M059J (cell line): ENCODE measurements at places on chromosomes 5 and 9. TPM values are rescaled to one million over a fixed set of nuclear protein-coding genes. Genes with fewer than 3 reads are reported as not detected.
A peak's percentile ranks its signal among the peaks of the same experiment; 100 is the strongest.

DNA sequence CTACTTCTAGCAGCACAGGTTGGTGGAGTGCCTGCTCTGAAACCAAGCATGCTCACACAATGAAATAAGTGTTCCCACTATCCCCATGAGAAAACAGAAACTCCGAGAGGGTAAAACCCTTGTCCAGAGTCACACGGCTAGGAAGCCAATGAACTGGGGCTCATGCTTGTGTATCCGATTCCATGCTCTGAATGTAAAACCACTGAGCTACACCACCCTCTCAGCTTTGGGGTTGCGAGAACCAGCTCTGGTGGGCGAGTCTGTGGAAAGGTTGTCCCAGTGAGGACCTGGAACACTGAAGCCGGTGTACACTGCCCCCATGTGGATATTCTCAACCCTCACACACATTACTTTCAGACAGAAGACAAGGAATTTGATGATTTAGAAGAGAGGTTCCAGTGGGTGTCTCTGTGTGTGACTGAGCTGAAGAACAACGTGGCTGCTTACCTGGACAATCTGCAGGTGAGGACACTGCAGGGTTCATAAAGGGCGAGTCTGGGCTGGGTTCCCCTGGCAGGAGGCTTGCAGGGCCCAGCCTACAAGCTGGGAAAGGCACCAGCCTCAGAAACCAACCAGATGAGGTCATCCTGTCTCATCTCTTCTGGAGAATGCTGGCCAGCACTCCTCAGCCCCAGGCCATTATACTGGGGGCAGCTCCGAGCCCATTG is 37.4 kb downstream of the ARHGEF37 start:
- peak; percentile 81 for DNase-seq

GRCh38 chr5:2239201-2239910 is 356.6 kb upstream of the IRX4 start:
- DNase-seq, result no peak

Gene IFNK
- not detected in 2 replicates for total RNA-seq

Gene SPINK6
- not detected in 2 replicates for total RNA-seq

DNA sequence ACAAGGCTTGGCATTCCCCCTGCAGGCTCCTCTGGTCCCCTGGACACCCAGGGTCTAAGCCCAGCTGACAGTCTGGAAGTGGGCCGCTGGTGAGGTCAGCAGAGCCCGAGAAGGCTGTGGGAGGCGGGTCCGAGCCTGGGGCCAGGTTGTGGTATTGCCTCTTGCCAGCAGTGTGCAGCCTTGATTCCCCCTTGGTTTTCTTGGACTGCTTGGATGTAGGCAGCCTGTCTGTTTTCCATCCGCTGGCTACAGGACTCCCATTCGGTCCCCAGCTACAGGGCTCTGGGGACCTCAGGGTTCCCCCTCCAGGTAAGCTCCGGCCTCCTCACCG is 1.6 kb downstream of the AIF1L start:
- no peak for DNase-seq

DNA sequence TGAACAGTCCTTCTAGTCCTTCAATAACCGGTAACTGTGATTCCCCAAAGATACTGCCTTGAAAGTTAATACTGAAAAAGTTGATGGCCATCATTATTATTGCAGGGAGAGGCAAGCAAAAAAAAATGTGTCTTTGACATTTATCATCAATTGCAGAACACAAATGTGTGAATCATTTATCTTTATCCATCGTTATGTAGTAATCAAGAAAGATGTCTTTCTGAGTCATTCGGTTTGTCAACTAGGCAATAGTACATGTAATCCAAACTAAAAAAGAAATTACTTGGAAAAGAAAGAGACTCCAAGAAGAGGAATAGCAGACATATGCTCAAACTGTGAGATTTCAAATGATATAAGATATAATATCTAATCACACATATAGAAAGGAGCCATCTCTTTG is 473.0 kb downstream of the CETN3 start:
- no peak for DNase-seq

Gene CCL21
- total RNA-seq, result not detected in 2 replicates

DNA sequence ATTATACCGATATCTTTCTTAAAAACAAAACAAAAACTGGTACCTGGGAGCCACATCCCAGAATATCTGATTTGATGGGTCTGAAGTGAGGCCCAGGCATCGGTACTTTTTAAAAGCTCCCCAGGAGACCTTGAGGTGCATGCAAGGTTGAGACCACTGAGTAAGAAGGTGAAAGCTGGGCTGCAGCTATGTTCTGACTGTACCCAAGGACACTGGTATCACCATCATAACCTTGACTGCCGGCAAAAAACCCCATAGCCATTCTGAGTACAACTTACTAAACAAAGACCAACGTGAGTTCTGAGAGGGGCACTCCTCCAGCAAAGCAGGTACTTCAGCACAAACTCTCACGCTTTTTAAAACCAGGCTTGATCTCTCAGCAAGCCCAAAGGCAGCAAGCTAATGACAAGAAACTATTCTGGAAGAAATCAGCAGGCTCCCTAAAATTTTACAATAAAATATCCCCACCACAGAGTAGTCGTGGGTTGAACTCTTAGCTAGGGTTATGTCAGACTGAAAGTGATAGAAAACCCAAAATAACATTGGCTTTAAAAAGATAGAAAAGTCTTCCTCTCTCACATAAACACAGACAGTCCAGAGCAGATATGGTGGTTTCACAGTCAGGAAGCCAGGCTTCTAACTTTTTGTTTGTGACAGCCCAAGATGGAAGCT is 263.9 kb downstream of the SAXO1 start:
- DNase-seq, result no peak

GRCh38 chr9:104988539-104988938 is 60.6 kb upstream of the ABCA1 start:
- no peak for DNase-seq

GRCh38 chr9:127186806-127187205 is 64.4 kb upstream of the ANGPTL2 start:
- DNase-seq, result no peak

GRCh38 chr9:92954049-92954861 is 6.9 kb downstream of the FGD3 start:
- peak; percentile 92 for DNase-seq

Gene LVRN
- total RNA-seq, result 0.34 TPM in 1 of 2 replicates, not detected in the other
